ENCODE measurements at places on chromosomes 3 and 15.

GRCh38 chr3:37886395-37886794 lies 24.7 kb downstream of the CTDSPL start:
- no peak for DNase-seq

- no peak for DNase-seq
Observed at GRCh38 chr3:160427832-160428424, 21.7 kb downstream of the TRIM59 start.

- DNase-seq, result no peak
Observed at GRCh38 chr3:163939926-163940325, 1138.4 kb downstream of the SI start.

DNA sequence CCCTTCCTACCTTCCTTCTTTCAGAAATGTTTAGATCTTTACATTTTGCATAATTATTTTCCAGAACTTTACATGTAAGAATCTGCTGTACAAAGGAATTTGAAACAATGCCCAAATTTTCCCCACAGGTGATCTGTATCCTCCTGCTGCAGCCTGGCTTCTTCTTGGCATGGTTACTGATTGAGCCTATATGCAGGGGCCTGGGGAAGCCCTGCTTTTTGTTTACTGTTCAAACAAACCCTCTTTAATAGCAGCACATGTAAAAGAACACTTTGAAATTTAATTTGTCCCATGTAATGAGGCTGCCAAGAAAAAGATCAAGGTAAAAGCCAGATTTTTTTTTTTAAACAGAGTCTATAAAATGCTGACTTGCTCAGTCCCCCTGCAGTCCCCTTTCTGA lies 432.2 kb downstream of the TUSC7 start:
- no peak for DNase-seq

- DNase-seq, result no peak
Observed at GRCh38 chr15:74869726-74870407, 3.3 kb downstream of the SCAMP2 start.

- DNase-seq, result no peak
Observed at GRCh38 chr15:56981160-56981559, 62.7 kb downstream of the TCF12 start.

DNA sequence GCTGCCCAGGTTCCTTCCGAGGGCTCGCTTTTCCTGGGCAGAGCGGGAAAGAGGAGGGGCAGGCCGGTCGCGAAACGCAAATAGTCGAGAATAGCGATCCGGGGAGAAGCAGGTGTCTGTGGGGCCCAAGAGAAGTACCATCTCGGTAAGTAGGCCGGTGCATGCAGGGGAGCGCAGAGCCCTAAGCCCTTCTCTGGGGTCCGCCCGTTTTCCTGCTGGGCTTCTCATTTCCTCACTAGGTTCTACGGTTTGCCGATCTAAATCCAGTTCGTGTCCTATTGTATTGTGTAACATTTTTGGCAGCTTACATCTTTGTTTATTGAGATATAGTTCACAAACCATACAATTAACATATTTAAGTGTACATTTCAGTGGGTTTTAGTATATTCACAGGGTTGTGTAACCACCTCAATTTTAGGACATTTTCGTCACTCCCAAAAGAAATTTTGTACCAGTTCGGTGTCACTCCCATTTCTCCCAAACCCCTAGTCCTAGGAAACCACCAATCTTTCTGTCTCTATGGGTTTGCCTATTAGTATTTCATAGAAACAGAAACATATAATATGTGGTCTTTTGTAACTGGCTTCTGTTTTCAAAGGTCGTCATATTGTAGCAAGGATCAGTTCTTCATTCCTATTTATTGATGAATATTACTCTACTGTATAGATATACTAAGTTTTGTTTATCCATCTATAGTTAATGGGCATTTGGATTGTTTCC lies 6.8 kb upstream of the TRIM69 start:
- DNase-seq, result no peak

DNA sequence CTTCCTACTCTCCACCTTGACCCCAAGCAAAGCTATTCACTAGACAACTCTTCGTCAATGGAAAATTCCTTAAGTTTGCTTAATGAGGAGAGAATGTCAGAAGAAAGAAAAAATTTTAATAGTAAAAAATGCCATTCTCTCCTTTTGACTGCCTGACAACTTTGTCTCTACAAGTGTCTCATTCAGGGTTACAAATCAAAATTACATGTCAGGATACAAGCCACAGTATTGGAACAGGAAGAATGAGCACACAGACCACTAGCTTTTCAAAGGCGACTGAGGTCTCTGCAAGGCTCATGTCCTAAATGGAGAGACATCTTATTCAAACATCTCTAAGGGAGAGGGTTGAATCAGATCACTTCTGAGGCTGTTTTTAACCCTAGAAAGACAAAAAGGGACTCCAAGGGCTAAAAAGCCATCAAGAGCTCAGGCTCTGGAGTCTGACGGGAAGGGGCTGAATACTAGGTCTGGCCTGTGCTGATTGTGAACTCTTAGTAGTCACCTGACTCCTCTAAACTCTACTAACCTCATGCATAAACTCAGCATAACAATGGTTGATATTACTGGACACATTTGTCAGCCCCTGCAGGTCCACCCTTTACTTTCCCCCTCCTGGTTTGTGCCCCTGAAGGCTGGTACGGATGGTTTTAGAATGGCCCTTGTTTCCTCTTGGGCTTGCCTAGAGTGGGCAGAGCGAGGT lies 12.8 kb upstream of the MEIS2 start:
- DNase-seq, result no peak

GRCh38 chr15:58503139-58504027 lies 71.6 kb downstream of the LIPC start:
- no peak for DNase-seq

DNA sequence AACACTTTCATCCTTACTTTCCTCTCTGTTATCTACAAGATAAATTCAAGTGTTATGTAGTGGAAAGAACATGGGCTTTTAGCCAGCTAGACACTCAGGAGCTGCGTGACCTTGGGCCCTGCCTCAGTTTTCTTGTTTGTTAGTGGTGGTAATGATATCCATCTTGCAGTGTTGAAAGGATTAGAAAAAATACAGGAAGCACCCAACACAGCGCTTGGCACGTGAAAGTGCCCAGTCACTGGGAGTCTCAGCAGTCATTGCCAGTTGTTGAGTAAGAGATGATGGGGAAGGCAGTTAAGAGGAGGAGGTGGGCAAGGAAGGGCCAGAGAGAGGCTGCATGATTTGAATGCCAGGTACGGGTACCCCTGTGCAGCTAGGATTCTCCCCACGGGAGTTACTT lies 5.3 kb downstream of the PDIA5 start:
- DNase-seq, result no peak

GRCh38 chr3:125434582-125435011 lies 59.5 kb upstream of the ZNF148 start:
- DNase-seq, result no peak

DNA sequence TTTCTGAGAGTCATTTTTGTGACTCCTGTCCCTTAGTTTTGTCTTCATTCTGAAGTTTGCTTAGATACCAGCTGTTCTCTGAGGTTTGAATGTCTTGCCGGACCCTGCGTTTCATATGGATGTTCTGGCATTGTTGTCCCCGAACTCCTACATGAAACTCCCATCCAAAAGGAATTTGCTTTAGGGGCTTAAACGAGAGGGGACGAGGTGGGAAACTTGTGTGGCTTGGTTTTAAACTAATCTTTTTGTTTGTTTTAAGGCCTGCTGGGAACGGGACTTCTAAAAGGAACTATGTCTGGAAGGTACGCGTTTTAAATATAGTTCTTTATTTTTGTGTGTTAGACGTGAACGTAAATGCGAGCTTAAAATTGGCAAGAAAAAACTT lies 679 bp downstream of the RPL35A start:
- no peak for DNase-seq

DNA sequence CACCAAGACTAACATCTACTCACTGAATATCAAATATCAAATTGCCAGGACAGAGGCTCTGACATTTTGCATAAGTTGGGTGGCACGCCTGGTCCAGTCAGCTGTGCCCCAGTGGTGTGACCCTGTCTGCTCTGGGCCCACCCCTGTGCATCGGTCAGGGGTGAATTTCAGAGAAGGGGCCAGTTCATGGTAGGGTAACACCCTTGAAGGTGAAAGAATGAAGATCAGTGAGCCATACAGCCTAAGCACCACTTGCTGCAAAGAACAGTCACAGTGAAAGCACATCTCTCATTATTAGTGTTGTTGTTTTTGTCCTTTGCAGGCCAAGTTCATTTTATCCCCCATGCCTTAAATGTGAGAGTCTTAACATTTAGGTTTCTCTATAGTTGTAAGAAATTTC lies 86.8 kb downstream of the MYRIP start:
- no peak for DNase-seq

- no peak for DNase-seq
Observed at GRCh38 chr15:101647251-101647650, 4.9 kb downstream of the TM2D3 start.

DNA sequence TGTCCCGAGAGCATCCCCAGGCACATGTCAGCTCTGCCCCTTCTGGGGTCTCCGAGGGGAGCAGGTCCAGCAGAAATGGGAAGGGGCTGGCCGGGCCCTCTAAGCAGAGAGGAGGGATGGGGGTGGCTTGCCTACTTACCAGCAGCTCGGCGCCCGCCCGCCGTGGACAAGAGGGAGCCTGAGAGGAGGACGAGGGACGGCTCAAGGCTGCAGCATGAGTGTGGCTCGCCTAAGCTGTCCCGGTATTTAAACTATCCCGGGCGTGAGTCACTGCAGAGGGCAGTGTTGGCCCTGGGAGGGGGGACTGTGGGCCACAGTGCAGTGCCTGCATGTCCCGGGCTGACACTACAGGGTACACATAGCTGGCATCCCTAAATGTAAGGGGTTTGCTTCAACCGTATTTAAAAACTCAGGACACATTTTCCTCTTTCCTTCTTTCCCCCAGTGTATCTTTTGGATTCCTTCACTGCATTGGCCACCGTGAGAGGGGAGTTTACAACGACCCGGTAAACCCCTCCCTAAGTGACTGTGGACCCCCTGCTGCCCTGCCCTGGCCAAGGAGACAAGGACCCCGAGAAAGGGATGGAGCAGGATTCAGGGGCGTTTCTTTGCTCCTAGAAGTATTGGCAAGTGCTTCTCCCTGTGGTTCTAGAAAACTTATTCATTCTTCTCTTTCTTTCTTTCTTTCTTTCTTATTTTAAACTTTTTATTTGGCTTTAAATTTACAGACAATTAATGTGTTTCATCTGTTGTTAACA lies at the start of gene LRRC15:
Gene LRRC15, minus strand, starts transcription at position 222 of the 758 bp plus-strand sequence. CDS start 8,700 bp downstream, outside the sequence.
- DNase-seq, result no peak

GRCh38 chr3:46395766-46396530 lies 10.9 kb downstream of the CCR5AS start:
- DNase-seq, result no peak

- DNase-seq, result no peak
Observed at GRCh38 chr15:54150255-54150654, 172.0 kb downstream of the UNC13C start.

DNA sequence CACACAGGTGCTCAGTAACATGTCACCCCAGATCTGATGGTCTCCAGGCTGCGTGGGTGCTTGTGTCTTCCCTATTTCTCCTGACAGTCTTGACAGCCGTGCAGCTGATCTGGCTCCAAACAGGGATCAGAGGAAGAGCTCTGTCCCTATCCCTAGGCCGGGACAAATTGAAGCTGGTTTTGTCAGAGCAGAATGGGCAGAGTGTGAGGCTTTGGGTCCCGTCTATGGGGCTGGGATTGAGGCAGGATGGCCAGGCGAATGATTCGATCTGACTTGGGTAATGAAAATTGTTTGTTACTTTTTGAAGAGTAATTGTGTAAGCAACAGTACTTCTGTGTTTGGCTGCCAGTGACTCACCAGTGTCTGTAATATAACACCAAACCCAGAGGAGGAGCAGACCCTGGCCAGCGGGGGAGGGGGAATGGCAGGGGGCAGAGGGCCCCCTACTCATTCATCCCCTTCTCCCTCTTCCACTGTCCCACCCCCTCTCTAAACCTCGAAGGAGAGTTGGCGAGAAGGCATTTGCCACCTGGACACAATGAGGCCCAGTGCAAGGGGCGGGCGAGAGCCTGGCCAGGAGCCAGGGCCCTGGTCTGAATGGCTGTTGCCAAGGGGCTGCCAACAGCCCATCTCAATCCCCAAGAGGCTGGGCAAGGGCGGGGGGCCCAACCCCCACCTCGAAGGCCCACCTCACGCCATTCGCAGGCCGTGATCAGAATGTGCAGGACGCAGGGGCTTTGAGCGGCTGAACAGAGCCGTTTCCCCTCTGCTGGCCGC lies 4.9 kb upstream of the MAGEF1 start:
- DNase-seq, result no peak

GRCh38 chr3:156825795-156826143 lies 384 bp upstream of the LEKR1 start:
- no peak for DNase-seq

GRCh38 chr3:120791010-120791409 lies 48.5 kb downstream of the GTF2E1 start:
- DNase-seq, result no peak

DNA sequence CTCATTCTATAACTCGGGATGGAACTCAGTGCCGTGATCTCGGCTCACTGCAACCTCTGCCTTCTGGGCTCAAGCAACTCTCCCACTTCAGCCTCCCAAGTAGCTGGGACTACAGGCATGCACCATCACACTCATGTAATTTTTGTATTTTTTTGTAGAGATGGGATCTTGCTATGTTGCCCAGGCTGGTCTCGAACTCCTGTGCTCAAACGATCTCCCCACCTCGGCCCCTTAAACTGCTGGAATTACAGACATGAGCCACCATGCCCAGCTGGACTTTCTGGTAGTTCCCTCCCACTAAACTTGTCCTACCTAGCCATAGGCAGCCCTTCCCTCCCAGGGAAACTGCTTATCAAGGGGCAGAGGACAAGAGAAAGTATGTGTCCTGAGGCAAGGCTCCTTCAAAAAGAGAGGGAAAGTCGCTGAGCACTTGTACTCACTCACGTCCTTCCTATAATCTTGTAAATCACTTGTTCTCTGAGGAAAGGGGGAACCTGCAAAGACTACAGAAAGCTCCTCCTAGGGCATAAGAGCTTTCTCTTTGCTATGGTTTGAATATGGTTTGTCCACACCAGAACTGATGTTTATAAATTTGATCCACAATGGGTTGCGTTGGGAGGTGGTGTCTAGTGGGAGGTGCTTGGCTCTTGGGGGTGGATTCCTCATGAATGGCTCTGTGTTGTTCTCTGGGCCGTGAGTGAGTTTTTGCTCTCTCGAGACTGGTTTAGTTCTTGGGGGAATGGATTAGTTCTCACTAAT lies 13.6 kb upstream of the TBL1XR1 start:
- DNase-seq, result no peak

DNA sequence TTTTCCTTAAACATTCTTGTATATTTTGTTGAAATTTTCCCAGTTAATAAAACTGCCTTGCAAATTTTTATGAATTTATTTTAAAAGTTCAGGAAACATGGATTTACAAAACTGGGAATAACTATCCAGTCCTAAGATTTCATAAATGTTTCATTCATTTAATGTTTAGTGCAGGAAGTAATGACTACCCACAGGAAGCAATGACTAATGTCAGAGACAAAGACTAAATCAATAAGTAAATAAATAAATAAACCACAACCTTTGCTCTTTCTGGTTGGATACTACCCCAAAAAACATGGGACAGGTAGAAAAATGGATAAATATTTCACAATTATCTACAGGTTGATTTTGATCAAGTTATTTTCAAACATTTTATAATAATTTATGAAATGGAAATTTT lies 48.8 kb upstream of the TMCO5A start:
- DNase-seq, result no peak

DNA sequence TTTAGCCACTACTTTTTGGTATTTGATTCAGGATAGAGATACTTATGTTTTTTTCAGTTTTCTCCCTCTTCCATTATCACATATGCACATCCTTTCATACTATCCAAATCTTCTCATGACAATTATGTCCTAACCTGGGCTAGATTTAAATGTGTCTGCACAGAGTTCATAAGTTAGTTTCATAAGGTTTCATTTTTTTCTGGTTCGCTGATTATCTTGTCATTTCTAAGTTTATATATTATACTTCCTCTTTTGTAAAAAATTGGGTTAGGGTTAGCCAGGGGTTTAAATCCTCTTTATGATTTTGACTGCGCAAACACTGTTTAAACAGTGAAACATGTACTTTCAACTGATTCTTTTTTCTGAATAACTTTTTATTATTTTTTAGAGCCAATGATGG lies 148.6 kb downstream of the SST start:
- DNase-seq, result no peak
